ENCODE measurements at places on chromosomes 7 and 10.

DNA sequence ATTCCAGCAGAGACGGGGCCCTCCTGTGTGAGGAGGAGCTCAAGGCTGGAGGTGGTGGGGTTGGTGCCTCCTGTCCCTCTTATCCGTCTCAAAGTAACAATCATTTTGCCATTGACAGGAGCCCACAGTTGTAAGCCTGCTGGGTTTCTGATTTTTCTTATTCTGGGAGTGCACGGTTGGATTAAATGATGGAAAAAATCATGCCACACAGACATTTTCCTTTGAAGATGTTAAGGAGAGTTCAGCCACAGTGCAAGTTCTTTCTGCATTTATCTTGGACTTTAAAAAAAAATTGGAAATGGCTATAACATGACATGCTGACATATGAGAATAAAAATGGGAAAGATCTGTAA, 8.4 kb upstream of the LYZL1 start:
- no peak for DNase-seq

DNA sequence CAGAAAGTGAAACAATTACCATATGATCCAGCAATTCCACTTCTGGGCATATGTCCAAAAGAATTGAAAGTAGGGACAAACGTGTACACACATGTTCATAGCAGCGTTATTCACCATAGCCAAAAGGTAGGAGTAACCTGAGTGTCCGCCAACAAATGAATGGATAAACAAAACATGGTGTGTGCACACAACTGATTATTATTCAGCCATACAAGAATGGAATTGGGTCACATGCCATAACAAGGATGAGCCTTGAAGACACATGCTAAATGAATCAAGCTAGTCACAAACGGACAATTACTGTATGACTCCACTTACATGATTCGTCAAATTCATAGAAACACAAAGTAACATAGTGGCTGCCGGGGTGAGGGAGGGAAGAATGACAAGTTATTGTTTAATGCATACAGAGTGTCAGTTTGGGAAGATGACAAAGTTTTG, 4.1 kb upstream of the OIT3 start:
- DNase-seq = no peak

- DNase-seq = no peak
Observed at GRCh38 chr7:37901890-37902524, 14.6 kb downstream of the SFRP4 start.

GRCh38 chr7:152911922-152912321, 152.4 kb downstream of the ACTR3B start:
- no peak for DNase-seq

DNA sequence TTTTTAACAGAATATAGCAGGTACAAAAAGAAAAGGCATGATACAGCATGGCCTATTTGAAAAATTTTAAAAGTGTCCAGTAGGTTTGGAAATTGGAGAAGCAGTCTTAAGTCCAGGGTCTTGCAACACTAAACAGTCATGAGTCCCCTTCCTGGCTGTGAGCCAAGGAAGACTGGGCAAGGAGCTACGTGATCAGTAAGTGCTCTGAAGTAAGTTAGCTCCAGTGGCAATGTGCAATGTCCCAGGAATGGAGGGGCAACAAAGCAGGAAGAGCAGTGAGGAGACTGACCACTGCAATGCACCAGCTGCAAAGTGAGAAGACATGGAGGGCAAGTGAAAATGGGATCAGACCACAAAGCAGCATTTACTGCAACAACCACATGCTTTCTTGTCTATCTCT, 72.9 kb upstream of the GRID1 start:
- no peak for DNase-seq

- DNase-seq = no peak
Observed at GRCh38 chr7:2608921-2609411, 22.8 kb upstream of the TTYH3 start.

GRCh38 chr10:3829156-3830050, 44.4 kb upstream of the KLF6 start:
- no peak for DNase-seq

GRCh38 chr7:46738796-46739195, 817.7 kb upstream of the IGFBP3 start:
- DNase-seq = no peak

DNA sequence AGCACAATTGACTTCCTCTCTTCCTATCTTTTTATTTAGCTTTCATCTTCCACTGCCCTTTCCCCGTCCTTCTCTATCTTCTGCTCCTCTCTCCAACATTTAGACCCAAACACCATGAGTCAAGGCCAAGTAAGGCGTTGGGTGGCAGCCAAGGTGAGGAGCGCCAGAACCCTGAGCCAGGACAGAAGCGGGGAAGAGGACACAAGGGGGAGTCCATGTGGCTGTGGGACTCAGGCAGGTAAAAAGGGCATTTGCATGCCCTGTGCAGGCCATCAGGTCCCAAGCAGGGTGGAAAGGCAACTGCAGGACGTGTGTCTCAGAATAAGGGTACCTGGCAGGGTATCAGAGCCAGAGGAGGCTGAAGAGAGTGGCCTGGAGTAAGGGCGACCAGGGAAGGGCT, 192.4 kb upstream of the PFKP start:
- no peak for DNase-seq

Measured in cerebellar nuclear complex (tissue), 1 donor.